ENCODE measurements at places on chromosomes 7 and 10.

DNA sequence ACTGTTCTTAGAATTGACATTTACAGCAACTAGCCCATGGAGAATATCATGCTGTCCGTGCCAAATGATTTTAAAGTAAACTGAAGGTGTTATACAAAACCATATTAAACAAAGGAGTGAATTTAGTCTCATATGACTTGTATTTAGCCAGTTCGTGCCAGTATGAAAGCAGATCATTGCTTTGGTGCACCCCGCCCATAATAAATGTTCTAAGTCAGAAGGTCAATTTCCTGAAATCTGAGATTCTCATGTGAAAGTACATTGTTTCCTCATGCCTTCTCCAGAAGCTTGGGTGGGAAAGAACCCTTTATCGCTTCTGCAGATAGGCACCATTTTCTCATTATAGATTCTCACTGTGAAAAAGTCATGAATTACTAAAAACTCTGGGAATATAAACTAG lies 106.4 kb downstream of the CAMK1D start:
- no peak for DNase-seq

DNA sequence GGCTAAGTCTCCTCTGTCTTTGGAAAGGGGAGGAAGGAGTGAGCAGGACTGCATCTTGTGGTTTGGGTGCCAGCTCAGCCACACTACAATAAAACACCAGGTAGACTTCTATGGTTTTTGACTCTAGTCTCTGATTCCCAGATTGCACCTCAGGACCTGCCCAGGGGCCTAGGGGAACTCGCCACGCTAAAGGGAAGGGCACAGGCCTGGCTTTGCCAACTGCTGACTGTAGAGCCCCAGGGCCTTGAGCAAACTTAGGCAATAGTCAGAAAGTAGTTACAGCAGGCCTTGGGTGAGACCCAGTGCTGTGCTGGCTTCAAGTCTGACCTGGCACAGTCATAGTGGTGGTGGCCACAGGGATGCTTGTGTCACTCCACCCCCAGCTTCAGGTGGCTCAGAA lies 24.2 kb upstream of the PRR15 start:
- DNase-seq = no peak

- DNase-seq = no peak
These were observed 100.3 kb downstream of the CTBP2 start for GRCh38 chr10:125060026-125060425.

DNA sequence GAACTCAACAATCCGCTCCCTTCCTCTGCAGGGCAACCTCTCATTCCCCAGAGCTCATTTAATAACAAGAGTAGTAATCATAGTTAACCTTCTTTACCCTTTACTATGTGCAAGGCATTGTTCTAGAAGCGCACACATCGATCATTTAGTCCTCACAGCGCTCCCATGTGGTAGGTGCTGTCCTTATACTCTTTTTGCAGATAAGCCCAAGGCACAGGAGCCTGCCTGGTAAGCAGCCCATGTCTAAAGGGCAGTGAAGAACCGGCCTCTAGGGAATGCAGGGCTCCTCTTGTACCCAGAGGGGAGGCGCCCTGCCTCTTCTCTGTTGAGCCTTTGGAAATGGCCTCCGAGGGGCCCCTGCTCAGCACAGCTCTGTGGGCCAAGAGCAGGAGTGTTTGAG lies 14.3 kb downstream of the CHST3 start:
- no peak for DNase-seq

DNA sequence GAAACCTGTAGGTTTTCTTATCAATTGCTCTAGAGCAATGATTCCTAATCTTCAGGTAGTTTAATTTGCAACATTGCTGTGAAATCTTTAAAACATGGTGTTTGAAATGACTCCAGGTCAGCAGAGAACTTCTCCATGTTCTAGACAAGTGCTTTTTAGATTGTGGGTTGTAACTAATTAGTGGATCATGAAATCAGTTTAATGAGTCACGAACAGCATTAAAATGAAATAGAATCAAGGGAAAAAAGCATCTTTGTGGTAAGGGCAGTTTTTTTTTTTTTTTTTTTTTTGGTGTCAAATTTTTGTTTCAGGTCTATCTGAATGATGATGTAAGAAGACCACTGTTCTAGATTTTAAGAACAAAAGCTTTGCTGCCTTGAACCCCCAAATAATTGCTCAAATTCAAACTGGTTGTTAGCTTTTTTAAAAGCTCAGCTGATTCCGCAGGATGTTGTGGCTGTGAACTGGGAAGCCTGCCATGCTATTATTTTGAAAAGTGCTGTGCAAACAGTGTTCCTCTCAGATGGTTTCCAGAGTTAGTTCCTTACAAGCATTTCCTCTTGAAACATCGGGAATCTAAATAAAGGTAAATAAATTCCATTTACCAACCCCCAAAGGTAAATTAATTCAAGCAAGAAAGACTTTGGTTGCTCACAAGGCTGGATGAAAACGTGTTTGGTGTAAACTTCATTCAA lies 13.1 kb upstream of the PDK4 start:
- no peak for DNase-seq

DNA sequence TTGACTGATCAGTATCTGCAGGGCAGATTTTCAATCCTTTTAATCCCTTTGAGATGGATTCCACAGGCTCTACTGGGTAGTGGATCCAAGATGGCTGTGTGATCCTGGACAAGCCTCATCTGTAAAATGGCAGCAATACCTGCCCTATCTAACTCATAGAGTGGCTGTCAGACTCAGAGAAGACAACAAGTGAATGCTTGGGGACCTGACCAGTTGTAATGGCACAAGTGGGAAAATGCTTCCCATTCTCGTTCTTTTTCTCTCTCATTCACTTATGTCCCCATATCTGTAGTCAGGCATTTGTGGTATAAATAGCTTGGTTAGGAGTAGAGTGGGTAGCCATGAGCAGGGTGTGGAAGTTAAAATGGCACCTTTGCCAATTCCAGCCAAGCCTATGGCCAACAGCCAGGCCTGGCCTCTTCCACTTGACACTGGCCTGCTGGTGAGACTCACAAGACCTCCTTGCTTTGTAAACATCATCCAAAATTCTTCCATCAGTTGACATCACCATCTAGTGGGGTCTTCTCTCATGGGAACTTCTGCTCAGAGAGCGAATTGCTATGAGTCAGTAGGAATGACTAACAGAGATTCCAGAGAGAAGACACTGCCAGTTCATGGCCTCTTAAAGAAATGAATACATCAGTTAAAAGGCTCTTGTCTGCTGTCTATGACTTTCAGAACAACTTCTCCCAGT lies 150.1 kb downstream of the PLPP4 start:
- no peak for DNase-seq

Measured in CD4-positive, alpha-beta T cell treated with Interleukin-4 for 4 hours (primary cell).